ENCODE measurements at places on chromosomes 7 and 10.

DNA sequence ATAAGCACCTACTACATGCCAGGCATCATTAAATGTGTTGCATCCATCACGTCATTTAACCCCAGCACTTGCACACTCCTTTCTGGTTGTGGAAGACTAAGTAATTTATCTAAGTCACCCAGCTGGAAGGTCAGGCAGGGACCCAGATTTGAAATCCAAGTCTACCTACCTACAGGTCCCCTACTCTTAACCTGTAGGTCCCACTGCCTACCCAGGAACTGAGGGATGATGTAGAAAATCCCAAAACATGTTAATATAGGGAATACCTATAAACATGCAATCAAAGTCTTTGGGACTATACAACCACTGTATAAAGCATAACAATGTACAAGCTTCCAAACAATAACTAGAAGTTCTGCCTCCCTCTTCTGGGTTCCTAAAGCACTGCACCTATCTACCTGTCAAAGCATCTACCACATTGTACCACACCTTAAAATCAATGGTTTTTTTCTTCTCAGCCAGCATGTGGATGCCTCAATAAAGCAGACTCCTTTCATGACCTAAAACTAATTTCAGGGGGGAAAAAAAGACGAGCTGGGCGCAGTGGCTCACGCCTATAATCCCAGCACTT lies 5.6 kb downstream of the IL6 start:
- no peak for DNase-seq

GRCh38 chr10:48771234-48771633 lies 86.6 kb downstream of the WDFY4 start:
- no peak for DNase-seq

DNA sequence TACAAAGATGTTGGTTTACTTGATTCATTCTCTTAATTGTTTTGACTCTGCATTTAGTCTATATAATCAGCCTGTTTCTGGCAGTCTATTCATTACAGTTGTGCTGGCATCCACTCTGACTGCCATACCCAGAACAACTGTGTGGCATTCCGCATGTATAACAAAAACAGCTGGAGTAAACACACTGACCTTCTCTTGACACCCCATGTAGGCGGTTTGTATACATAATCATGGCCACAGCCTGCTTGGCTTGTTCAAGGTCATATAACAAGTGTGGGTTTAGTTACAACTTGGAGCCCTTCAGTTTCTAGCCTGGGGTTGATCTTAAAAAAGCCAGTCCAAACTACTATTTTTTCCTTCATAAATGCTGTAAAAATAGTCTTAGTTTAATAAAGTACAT lies 70.9 kb downstream of the MBL2 start:
- peak; percentile 94 for DNase-seq

DNA sequence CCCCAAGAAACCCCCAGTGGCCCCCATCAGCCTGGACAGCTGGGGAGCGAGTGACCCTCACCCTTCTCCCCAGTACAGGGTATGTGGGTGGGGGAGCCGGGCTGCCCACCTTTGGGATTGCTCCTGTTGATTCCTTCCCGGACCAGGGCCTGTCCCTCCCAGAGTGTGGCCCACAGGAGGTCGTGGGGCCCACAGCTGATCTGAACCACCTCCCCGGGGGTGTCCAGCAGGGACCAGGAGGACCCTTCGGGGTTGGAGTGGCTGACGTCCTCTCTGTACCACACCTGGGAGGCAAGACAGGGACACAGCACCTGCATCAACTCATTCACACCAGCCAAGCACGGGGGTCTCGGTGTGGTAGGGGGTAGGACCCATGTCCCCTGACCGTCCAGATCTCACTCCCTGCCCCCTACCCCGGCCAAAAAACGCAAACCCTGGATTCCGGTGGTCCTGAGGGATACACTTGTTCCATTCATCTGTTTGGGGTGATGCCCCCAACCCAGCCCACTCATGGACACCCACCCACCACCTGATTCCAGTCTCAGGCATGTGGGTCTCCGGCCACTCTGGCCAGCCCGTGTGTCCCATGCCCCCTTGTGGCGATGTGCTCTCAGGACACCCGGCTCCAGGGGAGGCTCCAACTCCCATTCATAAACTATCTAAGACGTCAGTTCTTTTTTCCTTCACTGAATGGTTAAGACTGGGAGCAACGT lies 10.9 kb downstream of the TECPR1 start:
- peak; percentile 44 for DNase-seq

DNA sequence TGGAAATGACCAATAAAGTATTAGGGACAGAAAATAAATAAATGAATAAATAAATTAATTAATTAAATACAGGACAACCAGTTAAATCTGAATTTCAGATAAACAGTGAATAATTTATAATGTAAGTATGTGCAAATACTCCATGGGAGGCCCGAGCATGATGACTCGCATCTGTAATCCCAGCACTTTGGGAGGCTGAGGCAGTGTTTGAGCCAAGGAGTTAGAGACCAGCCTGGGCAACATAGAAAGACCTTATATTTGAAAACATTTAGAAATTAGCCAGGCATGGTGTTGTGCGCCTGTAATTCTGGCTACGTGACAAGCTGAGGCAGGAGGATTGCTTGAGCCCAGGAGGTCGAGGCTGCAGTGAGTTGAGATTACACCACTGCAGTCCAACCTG lies 123.7 kb downstream of the CUL2 start:
- DNase-seq, result no peak

DNA sequence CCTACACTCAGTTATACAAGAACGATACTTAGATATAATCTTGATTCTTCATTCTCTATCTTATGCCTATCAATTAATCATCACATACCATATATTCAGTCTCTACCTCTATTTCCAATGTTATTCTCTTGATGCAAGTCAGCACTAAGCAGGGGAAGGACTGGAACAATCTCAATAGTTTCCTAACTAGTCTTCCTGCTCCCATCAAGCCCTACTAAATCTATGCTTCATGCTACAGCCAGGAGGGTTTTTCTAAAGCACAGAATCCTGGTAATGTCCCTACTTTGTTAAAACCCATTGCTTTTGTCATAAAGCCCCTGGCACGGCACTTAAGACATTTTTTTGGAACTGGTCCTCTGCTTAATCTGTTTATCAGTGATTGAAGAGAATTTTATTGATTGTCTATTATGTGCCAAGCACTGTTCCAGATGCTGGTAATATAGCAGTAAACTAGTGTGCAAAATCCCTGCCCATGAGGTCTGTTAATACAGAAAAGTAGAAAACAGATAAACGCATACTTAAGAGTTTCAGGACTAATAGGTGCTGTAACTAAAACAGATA lies 323.3 kb upstream of the LRRN3 start:
- DNase-seq, result no peak

DNA sequence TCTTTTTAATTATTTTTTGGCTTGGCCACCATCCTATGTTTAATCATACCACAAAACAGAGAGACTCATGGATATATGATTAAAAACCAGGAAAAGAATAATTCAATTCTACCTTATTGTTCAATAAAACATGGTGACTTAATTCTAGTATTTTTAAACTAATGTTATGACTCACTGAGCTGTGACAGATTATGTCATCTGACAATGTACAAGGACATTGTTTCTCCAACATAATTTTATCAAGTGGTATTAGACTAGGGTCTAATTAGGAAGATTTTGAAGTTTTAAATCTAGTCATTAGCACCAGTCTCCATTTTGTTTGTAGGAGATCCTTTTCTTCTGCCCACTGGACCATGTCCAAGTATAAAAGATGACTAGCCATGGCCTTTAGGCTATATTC lies 199.3 kb upstream of the MDFIC start:
- DNase-seq, result no peak

DNA sequence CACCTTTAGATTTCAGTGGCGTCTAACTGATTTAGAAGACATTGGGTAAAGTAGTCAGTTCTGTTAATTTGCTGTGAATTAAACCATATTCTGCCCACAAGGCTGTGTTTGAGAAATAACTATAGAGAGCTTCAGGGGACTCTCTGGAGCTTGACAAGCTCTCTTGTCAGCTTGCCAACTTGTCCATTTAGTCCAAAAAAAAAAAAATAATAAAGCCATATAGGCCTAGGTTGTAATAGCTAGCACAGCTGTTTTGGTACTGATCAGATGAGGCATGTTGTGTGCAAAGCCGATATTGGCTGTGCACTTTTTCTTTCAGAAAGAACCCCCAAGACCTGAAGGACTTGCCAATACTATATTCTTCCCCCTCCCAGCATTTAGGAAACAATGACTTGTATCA lies 20.2 kb upstream of the ZNF282 start:
- no peak for DNase-seq

DNA sequence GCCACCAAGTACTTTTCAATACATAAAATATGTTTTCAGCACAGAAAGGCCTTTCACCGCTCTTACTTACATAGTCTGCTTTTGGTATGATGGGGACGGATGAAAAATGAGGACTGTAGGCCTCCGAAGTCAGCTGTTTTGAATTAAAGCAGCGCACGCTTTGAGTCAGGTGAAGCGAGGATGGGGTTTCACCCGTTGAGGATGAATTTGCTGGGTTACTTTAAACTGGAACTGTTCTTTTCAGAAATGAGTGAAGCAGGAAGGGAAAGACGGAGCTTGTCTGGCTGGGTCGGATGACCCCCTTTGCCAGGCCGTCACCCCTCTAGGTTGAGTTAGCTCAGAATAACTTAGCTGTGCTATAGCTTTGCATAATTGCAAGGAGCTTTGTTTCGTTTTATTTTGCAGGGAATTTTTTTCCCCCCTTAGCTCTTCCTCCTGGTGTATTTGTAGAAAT lies 40.0 kb downstream of the CUX1 start:
- DNase-seq, result no peak

DNA sequence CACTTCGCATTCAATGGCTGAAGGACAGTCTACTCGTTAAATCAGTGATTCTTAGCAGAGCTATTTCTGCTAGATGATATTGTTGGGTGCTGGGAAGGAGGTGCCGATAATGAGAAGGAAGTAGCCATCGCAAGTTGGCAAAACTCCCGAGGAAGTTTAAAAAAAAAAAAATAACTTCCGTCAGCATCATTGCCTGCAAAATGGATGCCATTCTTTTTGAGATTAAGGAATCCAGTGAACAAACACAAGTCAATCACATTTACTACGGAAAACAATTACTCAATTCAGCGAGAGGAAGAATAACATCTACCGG lies 74.4 kb upstream of the SFMBT2 start:
- no peak for DNase-seq

DNA sequence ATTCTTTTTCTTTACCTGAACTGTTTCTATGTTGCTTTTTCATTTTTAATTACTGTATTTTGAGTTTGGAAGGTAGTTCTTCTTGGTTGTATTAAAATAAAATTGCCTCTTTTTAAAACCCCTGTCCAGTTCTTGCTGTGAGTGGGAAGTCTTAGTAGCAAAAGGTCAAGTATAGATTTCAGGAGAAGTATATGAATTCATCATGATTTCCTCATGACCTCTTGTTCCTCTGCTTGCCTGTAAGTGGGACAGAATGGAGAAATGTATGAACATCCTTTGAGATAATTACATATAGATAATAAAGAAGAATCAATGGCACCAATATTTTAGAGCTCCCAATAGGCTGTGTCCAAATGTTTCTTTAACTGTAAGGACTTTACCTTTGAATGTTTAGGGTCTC lies 126.2 kb downstream of the LRRC4 start:
- no peak for DNase-seq

DNA sequence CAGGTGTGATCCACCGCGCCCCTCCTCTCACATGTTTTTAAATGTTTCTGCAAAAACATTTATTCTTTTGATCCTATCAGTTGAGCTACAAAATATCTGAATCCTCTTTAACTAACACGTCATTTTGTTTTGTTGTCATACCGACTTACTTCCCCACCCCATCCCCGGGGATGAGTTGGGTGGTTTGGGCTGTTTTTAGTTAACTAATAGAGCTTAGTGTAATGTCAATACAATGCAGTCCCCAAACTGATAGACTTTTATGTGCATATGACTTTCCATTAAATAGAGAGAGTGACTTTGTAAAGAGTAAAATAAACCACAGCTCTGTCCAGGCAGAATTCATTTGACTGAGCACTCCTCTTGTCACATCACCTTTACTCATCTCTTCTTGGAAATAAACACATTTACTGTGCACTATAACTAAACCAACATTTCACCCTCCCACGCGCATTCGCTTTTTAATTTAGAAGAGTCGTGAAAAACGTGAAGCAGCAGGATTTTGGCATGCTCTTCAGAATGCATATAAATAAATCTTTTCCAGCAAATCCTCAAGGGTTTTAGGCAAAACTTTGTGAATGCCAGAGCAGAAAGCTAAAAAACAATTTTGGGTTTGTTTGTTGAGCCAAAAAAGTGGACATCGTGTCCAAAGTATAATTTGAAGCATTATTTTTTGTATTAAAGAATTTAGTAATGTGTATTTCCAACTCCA lies 187.4 kb upstream of the MGMT start:
- no peak for DNase-seq

DNA sequence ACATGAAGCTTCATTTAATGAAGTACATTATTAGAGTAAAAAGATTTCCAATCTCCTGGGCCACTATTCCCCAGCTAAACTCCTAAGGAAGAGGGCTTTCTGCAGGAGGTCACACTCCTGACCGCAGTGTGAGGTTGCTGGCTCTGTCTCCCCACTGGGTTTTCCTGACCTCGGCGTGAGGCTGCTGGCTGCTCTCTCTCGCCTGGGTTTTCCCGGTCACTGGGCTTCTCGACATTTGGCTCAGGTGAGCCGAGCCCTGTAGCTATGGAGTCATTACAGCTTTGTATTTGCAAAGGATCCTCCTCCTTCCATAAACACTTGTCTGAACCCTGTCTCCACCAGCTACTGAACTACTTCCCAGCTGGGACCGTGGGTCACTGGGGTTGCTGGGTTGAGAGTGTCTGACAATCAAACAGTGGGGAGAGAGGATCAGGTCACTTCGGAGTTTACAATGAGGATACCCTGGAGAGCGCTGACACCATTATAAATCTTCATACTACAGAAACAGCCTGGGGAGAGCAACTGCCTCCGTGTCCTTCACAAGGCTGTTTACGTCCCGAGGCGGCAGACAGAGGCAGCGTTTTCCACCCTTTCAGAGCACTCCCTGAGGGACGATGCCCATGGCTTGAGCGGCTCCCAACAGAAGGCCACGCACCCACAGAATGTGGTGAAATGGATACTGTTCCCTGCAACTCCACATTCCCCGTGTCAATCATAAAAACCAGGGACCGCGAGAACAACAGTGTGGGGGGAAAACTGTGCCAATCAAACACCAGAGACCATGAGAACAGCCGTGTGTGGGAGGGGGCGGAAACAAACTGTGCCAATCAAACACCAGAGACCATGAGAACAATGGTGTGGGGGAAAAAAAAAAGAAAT lies 226.2 kb downstream of the ZMYND11 start:
- no peak for DNase-seq

DNA sequence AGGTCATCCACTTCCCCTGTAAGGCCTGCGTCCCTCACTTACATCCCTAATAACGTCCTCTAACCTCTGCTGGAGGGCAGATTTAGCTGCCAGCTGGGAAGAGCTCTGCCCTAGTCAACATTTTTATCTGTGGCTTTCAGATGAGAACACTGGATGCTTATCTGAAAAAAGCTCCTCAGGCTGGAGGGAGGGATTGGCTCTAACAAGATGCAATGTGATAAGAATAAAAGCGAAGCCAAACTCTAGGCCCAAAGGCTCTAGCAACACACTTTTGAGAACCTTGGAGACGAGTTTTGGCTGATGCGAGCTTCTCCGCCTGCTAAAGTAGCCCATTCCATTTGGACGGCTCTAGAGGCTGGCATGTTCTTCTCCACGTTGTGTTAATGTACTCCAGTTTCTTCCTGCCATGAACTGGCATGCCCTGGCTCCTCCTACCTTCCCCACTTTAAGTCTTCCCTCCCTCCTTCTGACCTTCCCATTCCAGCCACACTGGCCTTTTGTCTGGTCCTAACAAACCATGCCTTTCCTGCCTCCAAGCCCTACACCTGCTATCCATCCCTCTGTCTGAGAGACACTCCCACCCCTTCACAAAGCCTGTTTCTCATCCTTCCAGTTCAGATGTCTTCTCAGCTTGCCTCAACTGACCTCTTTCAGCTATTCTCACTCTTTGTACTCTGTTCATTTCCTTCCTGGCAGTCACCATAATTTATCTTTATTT lies 62.5 kb upstream of the ATRNL1 start:
- no peak for DNase-seq
